ENCODE measurements at places on chromosomes 2 and 18.

DNA sequence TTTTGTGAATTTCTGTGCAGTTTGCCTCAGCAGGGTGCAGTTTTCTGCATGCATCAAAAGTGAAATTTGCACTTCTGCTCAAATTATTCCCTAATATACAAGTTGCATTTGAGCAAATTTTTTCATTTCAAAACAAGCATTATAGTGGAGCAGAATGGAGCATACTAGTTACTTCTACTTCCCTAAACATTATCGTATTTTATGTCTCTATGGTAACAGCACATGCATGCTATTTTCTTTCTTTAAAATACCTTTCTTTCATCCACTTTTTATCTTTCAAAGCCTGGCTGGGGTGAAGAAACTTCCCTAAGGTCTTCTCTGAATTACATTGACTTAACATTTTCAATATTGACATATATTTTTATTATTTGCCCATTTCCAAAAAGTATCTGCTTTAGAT lies 11.2 kb downstream of the RHBDD1 start:
- no peak for DNase-seq

- no peak for DNase-seq
Measured at GRCh38 chr2:170531876-170532275, 183.3 kb upstream of the SP5 start.

GRCh38 chr2:237219826-237220225 lies 134.1 kb downstream of the COPS8 start:
- no peak for DNase-seq

DNA sequence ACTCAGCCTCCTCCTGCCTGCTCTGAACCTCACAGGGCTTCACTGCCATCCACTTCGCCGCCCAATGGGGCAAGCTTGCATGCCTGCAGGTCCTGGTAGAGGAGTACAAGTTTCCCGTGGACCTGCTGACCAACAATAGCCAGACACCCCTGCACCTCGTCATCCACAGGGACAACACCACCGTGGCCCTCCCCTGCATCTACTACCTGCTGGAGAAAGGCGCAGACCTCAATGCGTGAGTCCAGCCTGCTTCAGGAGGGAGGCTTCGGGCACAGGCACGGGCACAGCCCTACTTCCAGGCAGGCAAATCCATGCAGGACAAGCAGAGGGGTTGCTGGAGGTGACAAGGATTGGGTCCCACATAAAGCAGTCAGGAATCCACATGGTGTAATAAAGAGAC lies 1.2 kb downstream of the ANKRD53 start:
- DNase-seq = no peak

GRCh38 chr2:16553226-16553625 lies 112.4 kb downstream of the CYRIA start:
- DNase-seq = no peak
